Karpas-422 (cell line): ENCODE measurements at places on chromosomes 1 and 21. TPM values are rescaled to one million over a fixed set of nuclear protein-coding genes. Genes with fewer than 3 reads are reported as not detected.

ADGRL4 gene
- not detected in 2 replicates for total RNA-seq

- H3K4me3 ChIP-seq: no peak overlapping the region
- no peaks in the 10 kb centered on the region for H3K36me3 ChIP-seq
- no peak overlapping the region for H3K27ac ChIP-seq
- H3K27me3 ChIP-seq: no peaks in the 10 kb centered on the region
- peak; percentile 59 for DNase-seq
Measured at GRCh38 chr1:23638188-23638619, 53.4 kb upstream of the RPL11 start.

DNA sequence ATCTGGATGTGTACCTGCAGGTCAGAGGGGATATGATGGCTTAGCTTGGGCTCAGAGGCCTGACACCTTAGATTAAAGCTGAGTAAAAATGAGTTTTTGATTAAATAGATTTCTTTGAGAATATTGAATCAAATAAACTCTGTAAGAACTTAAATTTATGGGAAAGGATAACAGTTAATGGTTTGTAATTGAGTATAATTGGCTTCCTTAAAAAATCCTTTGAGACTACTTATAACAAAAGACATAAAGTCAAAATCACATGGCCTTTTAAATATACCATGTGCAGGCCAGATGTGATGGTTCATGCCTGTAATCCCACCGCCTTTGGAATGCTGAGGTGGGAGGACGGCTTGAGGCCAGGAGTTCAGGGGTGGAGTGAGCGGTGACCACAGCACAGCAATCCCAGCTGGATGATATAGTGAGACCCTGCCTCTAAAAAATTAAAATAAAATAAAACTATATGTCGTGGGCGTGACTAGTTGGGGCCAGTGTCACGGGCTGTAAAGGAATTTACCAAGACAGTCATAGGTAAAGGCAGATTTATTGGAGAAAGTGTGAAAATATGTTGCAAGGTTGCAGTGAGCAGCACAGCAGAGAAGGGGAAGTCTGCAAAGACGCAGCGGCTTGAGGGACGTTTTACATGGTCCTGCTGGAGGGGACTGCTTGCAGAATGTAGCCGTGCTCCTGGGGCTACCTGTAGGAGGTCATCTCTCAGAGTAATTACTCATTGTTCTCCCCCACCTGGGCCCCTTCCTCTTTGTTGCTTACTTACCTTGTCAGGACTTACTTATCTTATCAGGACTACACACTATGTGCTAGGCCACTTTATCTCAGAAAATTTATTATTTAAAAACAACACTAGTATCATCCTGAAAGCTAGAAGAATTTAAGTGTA, 122.3 kb downstream of the ZMYM4 start:
- H3K27ac ChIP-seq: no peak overlapping the region
- H3K36me3 ChIP-seq: peaks cover 56% of the 10 kb centered on the region
- H3K4me1 ChIP-seq: no peaks in the 10 kb centered on the region
- no peak for DNase-seq
- H3K27me3 ChIP-seq: no peaks in the 10 kb centered on the region
- H3K4me3 ChIP-seq: no peak overlapping the region

KLF18 gene
- not detected in 2 replicates for total RNA-seq

GRCh38 chr21:35034203-35034926, 14.7 kb downstream of the RUNX1 start:
- H3K4me3 ChIP-seq: no peak overlapping the region
- DNase-seq: no peak

SPRR2F gene
- total RNA-seq: not detected in 2 replicates

DNA sequence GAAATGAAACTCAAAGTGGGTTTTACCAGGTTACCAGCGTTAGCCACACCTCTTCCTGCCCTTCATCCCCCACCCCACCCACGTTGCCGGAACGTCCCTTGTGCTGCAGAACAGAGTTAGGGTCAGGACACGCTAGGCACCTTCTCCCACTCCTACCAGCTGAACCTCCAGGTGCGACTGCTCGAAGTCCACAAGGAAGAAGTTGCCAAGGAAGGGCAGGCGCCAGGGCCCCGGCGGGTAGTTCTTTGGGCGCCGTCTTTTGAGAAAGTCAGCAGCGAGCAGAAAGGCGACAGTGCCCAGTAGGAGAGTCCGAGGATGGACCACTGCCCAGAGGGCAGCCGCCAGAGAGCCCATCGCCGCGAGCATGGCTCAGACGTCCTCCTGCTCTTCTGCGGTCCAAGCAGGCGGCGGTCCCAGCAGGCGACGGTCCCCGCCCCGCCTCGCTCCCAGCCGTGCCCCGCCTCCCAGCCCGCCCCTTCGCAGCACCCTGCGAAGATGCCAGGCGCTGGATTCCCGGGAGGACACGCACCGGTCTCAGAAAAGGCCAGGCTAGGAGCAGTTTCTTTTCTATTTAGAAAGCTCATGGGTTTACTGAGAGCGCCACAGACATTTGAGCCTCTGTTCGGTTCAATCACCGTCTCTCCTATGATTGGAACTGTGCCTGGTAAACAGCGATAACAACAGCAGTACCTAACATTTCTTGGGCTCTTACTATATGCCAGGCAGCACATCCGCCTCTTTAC, at the start of gene CYP2J2:
Gene CYP2J2, minus strand, starts transcription at position 393 of the 743 bp plus-strand sequence. Its CDS starts 27 bp downstream, at position 366.
- H3K27me3 ChIP-seq: no peaks in the 10 kb centered on the region
- H3K4me3 ChIP-seq: no peak within 1 kb of the TSS
- no peaks in the 10 kb centered on the region for H3K36me3 ChIP-seq
- H3K4me1 ChIP-seq: no peaks in the 10 kb centered on the region

DNA sequence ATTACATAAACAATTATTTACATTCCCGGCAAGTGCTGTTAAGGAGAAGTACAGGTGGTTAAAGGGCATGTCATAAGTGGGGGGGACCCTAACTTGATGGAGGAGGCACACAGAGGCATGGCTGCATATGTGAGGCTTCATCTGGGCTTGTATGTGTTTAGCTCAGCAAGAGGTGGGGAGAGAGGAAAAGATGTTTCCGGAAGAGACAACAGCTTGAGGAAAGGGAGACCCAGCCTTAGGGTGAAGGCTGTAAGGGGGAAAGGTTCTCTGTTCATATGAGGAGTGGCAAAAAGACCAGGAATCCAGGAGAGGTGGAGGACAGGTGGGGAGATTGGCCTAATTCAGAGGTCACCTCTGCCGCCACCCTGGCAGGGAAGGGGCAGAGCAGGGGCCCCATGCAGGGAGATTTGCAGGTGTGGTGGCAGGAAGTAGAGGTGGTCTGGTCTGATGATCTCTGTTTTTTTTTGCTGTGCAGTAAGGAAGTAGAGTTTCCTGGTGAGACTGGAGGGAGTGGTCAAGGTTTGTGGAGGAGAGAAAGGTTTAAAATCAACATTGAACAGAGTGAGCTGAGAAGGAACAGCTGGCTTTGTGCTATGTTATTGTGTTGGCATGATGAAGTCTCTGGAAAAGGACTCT, 9.0 kb downstream of the TRAF5 start:
- no peaks in the 10 kb centered on the region for H3K36me3 ChIP-seq
- H3K27me3 ChIP-seq: no peaks in the 10 kb centered on the region

SPRR2A gene
- total RNA-seq: not detected in 2 replicates

DNA sequence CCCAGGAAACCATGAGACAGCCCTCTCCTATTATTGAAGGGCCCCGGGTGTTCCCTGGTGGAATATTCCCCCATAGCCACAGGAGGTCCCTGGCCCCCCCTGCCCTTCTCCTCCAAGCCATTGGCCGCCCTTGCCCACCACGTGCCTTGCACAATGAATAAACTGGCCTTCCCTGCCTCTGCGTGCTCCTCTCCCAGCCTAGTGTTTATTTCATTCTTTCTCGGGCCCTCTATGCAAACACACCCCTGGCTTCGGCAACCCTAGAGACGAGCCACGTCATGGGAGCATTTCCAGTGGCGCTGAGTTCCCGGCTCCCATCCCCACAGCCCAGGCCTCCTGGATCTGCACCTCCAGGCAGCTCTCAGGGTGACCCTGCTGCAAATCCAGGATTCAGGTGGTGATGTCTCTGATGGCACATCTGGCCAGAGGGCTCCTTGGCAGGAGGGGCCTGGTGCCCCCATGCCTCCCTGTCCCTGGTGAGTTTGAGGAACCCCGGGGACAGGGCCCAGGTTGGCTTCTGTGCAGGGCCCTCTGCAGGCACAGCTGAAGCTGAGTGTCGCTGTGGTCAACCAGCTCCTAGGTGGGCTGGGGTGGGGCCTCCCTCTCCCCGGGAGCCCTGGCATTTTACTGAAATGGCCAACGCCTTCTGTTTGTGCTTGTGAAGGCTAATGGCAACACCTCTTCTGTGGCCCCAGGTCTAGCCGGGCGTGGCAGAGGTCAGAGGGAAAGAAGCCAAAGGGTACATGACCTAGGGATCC, 6.2 kb downstream of the KRTAP10-12 start:
- DNase-seq: no peak
- no peak overlapping the region for H3K4me3 ChIP-seq
- H3K27ac ChIP-seq: no peak overlapping the region
- H3K27me3 ChIP-seq: no peaks in the 10 kb centered on the region

GRCh38 chr1:71041806-71042205, 5.8 kb downstream of the PTGER3 start:
- no peaks in the 10 kb centered on the region for H3K4me1 ChIP-seq
- no peak overlapping the region for H3K4me3 ChIP-seq
- H3K27me3 ChIP-seq: no peaks in the 10 kb centered on the region
- H3K36me3 ChIP-seq: no peaks in the 10 kb centered on the region

CFHR4 gene
- total RNA-seq: not detected in 2 replicates

DNA sequence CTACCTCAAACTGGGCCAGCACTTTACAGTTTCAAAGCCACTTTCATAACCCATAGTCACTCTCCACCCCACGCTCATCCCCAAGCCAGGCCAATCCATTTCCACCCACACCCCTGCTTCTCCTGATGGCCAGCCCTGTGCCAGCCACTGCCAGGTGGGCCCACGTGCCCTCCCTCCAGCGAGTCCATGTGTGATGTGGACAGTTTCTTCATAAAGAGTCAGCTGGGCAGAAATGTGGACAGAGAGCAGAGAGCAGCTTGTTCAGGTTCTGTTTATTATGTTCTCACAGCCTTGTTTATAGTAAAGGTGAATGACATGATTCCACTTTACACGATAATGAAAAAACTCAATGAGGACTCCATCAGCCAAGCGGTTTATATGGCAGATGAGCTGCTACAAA, 37.4 kb upstream of the RGS16 start:
- H3K27ac ChIP-seq: no peak overlapping the region
- no peaks in the 10 kb centered on the region for H3K27me3 ChIP-seq

DNA sequence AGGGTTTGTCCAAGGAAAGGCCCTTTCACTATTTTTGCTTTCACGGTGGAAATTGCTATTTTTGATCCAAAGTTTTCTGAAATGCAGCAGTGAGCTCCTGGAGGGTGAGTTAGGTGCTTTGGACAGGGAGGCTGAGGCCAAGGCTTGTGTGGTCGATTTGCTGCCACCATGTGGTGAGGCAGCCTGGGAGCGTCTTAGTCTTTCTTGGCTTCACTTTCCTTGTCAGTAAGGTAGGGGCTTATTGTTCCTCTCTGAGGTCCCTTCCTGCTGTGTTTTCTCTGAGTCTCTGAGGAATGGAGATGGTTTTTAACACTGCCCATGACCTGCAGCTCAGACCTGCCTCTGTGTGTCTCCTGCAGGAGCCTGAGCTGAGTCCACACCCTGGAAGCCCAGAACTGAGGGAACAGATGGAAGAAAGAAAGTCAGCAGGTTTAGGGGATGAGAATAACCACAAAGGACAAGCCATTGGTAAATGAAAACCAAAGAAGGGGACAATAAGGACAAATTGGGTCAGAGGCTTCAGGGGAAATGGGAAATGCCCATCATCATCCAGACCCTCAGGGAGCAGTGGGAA, 20.1 kb upstream of the S100A10 start:
- no peak overlapping the region for H3K4me3 ChIP-seq
- no peaks in the 10 kb centered on the region for H3K27me3 ChIP-seq
- H3K4me1 ChIP-seq: no peaks in the 10 kb centered on the region
- H3K36me3 ChIP-seq: no peaks in the 10 kb centered on the region
- DNase-seq: peak; percentile 77

DNA sequence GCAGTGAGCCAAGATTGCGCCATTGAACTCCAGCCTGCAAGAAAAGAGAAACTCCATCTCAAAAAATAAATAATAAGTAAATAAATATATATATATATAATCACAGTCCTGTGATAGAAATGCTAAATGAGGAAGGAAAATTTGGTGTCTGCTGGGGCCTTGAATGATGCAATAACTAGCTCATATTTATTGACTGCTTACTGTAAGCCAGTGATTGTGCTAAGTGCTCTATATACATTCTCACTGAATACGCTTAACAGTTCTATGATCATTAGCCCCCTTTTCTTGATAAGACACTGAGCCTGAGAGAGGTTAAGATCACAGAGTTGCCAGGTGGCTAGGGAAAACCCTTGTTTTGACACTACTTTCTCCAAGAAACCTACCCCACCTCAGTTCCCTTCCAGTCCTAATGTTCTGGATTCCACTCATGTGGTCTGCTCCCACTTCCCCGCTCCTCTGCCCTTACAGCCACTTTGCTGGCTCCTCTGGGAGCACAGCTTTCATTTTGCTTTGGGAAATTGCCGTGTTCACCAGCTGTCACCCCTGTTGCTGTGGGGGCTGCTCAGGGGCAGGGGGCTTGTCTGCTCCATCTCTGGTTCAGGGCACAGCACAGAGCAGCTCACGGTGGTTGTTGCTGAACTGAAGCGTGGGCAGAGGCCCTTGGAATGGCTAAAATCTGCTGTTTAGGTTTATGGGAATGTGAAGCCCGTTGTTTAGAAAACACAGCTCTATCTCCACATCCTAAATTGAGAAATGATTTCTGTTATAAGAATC, 2.5 kb upstream of the BMP8A start:
- H3K4me3 ChIP-seq: no peak overlapping the region
- no peaks in the 10 kb centered on the region for H3K4me1 ChIP-seq
- no peaks in the 10 kb centered on the region for H3K36me3 ChIP-seq
- H3K27me3 ChIP-seq: no peaks in the 10 kb centered on the region

DNA sequence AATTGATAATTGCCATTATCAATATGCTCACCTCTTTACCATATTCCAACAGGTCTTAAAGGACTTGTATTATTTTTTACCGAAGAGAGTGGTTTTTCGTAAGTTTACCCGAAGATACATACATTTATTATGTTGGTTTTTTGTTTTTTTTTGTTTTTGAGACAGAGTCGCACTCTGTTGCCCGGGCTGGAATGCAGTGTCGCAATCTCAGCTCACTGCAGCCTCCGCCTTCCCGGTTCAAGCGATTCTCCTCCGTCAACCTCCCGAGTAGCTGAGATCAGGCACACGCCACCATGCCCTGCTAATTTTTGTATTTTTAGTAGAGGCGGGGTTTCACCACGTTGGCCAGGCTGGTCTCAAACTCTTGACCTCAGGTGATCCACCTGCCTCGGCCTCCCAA, 30.8 kb downstream of the NR5A2 start:
- no peaks in the 10 kb centered on the region for H3K36me3 ChIP-seq
- H3K4me3 ChIP-seq: no peak overlapping the region
- DNase-seq: no peak
- H3K4me1 ChIP-seq: no peaks in the 10 kb centered on the region
